A549 (cell line): ENCODE measurements at places on chromosomes 4 and X. TPM values are rescaled to one million over a fixed set of nuclear protein-coding genes. Genes with fewer than 3 reads are reported as not detected.

DNA sequence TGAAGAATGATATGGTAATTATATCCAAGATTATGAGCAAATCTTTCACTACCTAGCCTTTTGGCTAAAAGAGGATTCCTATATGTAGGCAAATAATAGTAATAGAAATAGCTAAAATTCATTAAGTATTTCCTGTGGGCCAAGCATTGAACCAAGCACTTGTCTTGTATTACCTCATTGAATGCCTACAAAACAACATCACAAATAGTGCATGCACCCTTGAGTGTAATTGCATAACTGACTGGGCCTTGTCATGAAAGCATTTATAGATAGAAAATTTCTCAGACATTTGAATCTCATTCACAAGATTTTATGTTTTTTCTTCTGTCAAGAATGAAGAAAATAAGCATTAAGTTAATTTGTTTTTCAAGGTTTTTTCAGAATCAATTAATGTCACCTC lies 3.9 kb upstream of the HPGDS start:
- DNase-seq: no peak

GRCh38 chrX:50853399-50853798 lies 39.4 kb upstream of the SHROOM4 start:
- DNase-seq: no peak

Gene FGFR3
- polyA plus RNA-seq: 3.8 to 4.8 TPM (median 3.9 TPM) in 3 replicates

Gene GATA1
- polyA plus RNA-seq: not detected in 3 replicates

Gene PPM1K
- polyA plus RNA-seq: 0.76 to 0.90 TPM (median 0.85 TPM) in 3 replicates
